Kidney (tissue), 22 donors: ENCODE measurements at places on chromosomes 2 and 18. TPM values are rescaled to one million over a fixed set of nuclear protein-coding genes. Genes with fewer than 3 reads are reported as not detected.

DNA sequence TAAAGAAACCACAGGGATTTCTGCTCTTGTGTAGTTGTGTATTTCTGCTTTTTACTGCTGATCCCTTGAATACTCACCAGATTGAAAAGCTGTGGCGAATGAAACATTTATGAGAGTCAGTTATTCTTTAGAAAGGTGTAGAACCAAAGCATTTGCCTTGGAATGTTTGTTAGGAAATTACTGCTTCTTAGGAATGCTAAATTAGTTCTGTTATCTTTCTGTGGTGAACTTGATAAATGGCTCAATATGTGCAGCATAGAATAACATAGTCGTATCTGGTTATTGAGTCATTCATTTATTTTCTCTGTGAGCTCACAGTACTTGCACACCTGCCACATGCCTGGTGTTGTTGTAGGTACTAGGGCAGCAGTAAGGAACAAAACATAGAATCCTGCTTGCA is 57.0 kb upstream of the FAM237A start:
- DNase-seq = no peak

GRCh38 chr2:2389215-2389614 is 58.1 kb upstream of the MYT1L start:
- DNase-seq = no peak

- no peak for DNase-seq
These were observed 321.6 kb upstream of the RND3 start for GRCh38 chr2:150809103-150809502.

- DNase-seq = peak; percentile 87
These were observed 2.2 kb downstream of the SETBP1 start for GRCh38 chr18:44682871-44683221.

GRCh38 chr18:31303771-31304170 is 14.2 kb upstream of the DSG1 start:
- no peak for DNase-seq

Gene PAIP2B
- total RNA-seq = 9.3 TPM

GRCh38 chr2:2764001-2764355 is 432.9 kb upstream of the MYT1L start:
- no peak for DNase-seq

DNA sequence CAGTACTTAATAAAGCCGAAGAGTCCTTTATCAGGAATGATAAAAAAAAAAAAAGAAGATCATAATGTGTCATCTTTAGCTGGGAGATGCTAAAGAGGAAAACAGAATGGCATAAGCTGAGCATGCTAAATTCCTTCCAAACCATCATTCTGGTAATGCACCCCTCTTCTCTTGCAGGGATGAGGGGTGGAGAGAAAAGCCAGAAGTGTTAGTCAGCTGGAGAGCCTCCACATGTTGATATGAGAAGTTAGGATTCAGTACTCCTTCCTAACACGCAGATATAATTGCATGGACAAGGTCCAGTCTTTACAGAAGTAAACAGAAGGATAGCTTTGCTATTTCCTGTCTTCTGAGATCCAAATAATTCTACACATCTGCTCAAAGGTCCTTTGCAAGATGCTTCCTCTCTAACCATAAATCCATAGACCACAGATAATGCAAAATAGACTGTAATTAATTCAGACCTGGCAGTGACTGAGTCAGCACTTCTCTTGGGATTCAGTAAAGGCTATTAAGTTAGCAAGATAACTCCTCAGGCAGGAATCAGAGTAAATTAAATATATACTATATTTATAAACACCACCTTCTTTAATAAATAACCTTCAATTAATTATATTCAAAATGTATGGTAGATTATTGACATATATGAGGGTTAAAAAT is 930.0 kb upstream of the KLHL29 start:
- no peak for DNase-seq

Gene BCL11A
- total RNA-seq = 8.7 TPM

DNA sequence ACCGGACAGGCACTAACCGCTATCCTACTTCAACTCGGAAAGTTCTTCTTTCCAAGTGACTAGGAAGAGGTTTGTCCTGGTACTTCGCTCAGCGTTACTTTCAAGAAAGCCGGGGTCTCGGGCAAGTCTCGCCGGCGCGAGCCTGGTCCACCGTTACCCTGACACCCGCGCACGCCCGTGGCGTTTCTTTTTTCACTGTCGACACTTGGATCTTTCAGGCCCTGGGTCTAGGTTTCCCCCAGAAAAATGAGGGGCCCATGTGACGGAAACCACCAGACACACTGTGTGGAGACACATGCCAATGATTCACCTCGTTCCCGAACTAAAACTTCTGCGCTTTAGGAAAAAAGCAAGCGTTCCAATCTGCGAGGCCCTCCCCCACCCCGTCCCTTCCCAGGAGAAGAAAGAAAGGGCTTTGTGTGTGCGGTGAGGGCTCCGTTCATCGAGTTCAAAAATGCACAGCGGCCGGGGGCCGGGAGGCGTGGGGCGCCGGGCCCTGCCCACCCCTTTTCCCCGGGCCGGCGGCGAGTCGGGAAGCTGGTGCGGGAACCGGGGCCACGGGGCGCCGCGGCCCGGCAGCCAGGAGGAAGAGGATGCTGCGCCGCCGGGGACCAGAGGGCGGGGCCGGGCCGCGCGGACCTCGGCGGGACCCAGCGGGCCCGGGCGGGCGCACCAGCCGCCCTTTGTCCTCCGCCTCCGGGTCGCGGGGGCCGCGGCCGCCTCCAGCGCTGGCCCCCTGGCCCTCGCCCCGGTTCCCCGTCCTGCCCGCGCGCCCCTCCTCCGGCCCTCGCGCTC is 2.6 kb downstream of the ZNF521 start:
- DNase-seq = peak; percentile 70

Gene ASB18
- total RNA-seq = not detected

DNA sequence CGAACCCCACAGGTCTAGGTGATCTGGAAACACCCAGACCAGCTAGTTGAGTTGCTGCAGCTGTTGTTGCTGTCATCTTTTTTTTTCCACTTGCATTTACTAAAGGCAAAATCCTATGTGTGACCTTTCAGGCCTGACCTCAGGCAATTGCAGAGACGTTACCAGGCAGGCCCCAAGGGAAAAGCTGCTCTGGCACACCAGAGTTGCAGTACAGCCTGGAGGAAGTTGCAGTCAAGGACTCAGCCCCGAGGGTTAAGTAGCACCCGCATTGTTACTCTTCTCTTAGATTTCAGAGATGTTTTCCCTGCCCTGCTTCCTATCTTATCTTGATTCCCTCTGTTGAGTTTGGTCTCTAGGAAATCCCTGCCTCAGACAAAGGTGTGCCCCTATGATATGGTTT is 45.2 kb upstream of the SMAD2 start:
- no peak for DNase-seq

DNA sequence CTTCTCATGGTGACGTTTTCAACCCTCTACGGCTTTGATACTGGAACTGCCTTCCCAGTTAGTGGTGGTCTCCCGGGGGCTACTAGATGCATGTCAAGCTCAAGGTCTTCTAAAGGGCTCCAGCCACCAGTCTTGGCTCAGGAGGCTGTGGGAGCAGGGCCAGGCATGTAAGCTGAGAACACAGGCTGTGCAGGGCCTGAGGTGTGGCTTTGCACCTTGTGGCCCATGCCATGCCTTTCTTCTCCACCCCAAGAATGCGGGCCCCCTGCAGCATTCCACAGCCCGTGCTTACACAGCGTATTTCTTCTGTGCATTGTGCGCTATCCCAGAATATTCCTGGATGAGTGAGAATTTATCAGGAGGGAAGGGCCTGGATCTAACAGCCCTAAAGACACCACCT is 144.9 kb downstream of the SEPTIN10 start:
- DNase-seq = no peak

DNA sequence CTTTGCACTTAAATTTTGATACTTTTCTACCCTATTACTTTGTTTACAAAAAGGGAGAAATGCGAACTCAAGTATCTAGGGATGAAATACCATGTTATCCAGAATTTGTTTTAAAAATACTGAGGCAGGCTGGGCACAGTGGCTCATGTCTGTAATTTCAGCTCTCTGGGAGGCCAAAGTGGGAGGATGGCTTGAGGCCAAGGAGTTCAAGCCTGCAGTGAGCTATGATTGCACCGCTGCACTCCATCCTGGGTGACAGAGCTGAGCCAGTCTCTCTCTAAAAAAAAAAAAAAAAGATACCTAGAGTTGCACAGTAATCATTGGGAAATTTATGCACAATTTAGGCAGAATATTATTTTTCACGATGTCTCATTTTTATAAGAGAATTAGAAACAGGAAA is 12.4 kb upstream of the VAPA start:
- DNase-seq = no peak

Gene MC5R
- total RNA-seq = not detected

- no peak for DNase-seq
These were observed 116.1 kb downstream of the NFATC1 start for GRCh38 chr18:79511671-79512301.

Gene IL1A
- 0.13 TPM for total RNA-seq

DNA sequence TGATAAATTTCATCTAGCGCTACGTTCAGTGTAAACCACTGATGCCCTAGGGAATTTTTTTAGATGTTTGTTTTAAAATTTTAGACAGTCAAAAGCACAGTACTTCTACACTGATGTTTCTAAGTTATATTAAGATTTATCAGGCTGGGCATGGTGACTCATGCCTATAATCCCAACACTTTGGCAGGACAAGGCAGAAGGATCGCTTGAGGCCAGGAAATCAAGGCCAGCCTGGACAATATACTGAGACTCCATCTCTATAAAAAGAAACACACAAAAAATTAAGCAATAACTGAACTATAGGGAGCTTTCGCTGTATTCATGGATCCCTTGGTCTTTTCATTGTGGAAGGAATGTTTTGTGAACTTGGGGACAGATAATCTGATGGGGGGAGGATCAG is 50.6 kb upstream of the MAPRE2 start:
- DNase-seq = no peak

- DNase-seq = no peak
These were observed 95.0 kb downstream of the DDX1 start for GRCh38 chr2:15686643-15687042.

DNA sequence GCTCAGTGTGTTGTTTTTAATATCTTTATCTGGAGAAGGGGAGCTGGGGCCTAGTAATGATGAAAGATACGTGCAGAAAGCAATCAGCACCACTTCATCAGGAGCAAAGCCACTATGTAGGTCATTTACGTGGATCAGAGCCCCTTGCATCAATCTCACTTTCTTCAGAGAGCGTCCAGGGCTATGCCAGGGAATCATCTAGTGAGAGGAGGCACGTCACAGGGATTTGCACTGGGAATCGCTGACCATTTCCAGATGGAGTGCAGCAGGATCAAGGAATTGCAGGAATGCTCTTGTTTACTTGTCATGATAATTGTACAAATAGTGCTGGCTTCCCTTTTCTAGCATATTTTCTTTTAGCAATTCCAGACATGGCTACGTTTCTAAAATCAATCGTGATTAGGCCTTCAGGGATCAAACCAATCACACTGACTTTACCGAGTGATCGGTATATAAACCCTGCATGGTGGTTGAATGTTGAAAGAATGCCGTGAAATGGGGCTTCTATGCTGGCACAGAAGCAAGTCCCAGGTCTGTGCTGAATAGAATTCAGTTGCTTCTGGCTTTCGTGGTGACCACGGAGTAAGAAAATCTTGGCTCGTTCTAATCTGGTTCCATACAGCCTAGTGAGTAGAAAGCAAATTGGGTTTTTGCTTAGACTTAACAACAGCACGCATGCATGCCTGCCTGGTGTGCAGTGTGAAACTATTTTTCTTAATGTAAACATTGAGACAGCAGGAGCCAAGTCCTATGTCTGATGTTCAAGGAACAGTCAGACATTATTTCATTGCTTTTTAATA is 122.8 kb downstream of the TMEM200C start:
- no peak for DNase-seq

Gene BOK
- 28.8 TPM for total RNA-seq

DNA sequence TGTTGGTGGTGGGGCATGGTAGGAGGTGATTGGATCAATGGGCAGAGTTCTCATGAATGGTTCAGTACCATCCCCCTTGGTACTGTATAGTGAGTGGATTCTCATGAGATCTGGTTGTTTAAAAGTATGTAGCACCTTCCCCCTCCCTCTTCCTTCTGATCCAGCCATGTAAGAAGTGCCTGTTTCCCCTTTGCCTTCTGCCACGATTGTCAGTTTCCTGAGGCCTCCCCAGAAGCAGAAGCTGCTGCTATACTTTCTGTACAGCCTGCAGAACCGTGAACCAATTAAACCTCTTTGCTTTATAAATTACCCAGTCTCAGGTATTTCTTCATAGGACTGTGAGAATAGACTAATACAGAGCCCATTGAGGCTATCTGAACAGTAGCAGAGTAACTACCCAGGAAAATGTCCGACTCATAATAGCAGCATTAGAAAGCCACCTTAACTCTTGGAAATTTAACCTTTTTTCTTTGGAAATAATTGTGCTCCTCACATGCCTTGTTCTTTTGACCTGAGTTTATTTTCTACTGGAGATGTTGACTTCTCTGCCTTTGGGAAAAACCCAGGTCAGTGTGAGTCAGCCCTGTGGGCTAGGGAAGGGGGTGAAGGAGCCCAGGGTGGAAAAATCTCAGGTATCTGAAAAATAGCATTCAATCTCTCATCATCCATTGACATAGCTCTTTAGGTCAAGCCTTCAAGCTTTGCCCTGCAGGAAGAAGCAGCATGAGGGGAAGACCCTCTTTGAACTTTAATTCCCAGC is 18.1 kb downstream of the CYP1B1 start:
- no peak for DNase-seq

DNA sequence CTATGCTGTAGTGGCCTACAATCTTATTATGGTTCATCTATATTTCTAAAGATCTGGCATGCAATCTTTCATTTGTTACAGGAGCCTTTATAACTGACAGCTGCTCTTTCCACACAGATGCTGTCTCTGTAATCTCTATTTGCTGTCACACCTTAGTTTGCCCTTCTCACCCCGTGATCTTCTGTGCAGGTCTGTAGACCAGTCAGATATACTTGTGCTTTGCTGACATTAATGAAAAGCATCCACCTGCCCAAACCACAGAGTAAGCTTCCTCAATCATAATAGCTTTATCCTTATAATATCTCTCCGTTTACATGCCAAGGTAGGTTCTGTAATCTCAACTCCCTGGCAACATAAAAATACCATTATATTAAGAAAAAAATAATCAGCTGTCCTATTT is 122.4 kb downstream of the GRB14 start:
- DNase-seq = no peak

- peak; percentile 75 for DNase-seq
These were observed 11.1 kb upstream of the SCG2 start for GRCh38 chr2:223613017-223613950.

DNA sequence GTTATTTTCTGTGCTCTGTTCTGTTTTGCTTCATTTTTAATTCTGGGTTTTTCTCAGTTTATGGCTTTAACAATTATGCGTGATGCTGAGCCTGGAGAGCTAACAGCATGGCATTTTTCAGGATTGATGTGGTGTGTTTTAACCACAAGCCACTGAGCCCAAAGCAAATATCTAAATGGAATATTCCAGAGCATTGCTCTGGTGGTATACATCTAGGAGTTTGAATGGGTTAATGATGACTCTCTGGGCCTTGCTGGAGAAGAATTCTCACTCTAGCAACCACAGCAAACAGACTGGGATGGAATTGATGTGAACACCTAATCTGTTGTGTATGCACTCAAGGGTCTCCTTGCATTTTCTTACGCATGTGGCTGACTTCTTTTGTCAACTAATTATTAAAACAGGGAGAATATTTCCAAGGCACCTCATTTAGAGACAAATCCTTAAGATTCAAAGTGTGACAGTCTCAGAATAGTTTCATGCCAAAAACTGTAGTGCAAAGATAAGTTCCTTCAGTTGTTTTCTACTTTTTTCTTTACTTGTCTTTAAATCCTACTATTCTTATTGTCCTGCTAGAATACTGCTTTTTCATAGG is 164.0 kb downstream of the DTNA start:
- DNase-seq = no peak

Gene NTSR2
- not detected for total RNA-seq
